ENCODE measurements at places on chromosomes 7 and 10.

GRCh38 chr7:115962340-115962739 lies 68.2 kb downstream of the TFEC start:
- no peak for DNase-seq

- DNase-seq, result no peak
Measured at GRCh38 chr10:126012485-126012884, 116.1 kb downstream of the FANK1 start.

- DNase-seq, result no peak
Measured at GRCh38 chr7:80859272-80859970, 59.4 kb downstream of the SEMA3C start.

GRCh38 chr7:16693601-16694318 lies 47.8 kb downstream of the BZW2 start:
- no peak for DNase-seq

DNA sequence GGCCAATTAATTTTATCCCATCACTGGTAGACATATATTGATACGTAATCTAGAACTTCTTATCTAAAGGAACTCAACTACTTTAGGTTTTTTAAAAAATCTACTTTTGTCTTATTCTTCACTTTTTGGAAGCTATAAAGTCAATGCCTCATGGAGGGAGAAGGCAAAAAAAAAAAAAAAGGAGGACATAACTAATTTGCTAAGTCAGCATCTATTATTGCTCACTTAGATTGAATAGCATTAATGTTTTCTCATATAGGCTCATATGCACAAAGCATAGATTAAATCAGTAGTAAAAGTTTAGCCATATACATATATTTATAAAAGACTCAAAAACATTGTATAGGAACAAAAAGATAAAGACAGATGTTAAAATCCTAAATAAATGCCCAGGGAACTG lies 179.3 kb upstream of the DGKB start:
- no peak for DNase-seq

DNA sequence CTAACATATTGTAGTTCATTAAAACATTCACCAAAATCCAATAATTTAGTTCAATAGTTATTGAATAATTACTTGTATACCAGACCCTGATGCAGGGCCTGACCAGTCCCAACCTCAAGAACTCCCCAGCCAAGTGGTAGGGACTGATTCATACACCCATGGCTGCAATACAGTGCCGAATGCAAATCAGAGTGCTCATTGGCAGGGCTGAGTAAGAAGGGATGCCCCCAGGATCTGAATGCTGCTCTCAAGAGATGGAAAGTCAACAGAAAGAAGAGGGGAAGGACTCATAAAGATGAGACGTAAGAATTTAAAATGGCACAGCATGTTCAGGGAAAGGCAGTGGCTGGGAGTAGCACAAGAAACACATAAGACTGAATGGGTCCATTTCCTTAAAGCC lies 29.9 kb downstream of the ZNF438 start:
- DNase-seq, result no peak

GRCh38 chr10:6401558-6402348 lies 178.3 kb downstream of the PRKCQ start:
- peak; percentile 52 for DNase-seq

DNA sequence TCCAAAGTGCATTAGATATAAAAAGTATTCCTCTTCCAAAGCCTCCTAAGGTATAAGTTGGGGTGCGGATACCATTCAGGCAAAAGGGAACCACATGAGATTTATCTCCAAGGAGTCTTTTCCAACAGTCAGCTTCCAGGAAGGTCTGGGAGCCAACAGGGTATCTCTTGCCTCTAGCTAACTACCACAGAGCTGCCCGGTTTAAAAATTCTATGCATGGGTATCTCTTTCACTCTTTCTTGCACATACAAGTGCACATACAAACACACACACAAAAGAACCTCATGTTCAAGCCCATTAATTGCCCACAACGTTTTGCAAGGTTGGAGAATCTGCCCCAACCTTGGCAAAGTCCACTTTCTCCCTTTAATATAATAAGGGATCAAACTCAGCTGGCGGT lies 80.7 kb downstream of the CDK6 start:
- DNase-seq, result no peak

DNA sequence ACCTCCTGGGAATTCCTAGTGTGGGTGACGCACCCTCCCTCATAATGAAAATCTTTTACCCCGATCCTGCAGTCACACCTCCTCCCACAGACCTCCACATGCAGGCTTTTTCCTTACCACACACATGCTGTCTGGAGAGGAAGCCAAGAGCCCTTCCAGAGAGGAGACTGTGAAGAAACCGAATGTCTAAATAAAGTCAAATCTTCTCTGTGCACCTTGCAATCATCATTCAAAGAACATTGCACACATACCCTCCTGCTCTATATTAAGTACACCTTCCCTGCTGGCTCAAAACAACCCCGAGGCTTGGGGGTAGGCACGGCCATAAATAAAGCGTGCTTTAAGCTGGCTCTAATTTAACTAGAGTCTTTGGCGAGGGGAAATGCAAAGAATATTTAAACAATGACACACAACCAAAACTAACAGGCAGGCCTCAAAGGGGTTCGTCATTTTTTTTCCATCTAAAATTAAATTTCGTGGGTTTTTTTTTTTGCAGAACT lies 34.9 kb downstream of the CALML3 start:
- DNase-seq, result no peak

- no peak for DNase-seq
Measured at GRCh38 chr7:38396852-38397251, 123.4 kb upstream of the TARP start.

DNA sequence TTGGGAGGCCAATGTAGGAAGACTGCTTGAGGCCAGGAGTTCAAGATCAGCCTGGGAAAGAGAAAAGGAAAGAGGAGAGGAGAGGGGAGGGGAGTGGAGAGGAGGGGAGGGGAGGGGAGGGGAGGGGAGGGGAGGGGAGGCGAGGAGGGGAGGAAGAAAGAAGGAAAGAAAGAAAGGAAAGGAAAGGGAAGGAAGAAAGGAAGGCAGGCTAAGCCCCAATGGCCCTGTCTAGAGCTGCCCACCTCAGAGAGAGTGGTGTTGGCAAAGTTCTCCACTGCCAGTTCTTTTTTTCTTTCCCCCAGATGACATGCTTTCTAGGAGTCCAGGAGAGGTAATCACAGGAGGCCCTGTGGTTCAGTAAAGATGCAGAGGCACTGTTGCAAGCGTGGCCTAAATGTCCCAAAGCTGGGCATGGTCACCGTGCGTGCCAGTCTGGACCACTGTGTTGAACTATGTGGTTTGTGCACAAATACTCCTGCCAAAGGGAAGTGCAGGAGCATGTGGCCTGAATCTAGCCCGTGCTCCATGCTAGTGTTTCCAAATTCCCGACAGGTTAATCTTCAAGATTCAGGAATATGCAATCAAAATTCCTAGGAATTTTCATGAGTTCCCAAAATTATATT lies 39.7 kb downstream of the ODAD2 start:
- no peak for DNase-seq

DNA sequence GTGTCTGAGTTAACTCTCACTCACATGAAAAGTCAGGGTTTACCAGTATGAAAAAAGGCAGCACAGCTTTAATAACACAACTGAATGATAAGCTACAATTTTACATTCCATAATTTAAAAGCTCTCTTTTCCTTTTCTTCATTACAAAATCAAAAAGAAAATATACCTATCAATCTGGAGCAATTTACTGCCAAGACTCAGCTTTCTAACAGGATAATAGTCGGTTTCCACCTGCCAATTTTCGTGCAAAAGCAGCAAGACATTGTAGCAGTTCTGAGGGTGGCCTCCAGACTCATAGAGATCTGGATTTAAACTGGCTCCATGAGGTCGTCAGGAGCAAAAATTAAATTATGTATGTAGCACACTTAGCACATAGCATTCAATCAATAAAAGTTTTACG lies 191.0 kb downstream of the GLI3 start:
- DNase-seq, result no peak

- DNase-seq, result no peak
Measured at GRCh38 chr10:61655335-61655851, 7.3 kb upstream of the CABCOCO1 start.

DNA sequence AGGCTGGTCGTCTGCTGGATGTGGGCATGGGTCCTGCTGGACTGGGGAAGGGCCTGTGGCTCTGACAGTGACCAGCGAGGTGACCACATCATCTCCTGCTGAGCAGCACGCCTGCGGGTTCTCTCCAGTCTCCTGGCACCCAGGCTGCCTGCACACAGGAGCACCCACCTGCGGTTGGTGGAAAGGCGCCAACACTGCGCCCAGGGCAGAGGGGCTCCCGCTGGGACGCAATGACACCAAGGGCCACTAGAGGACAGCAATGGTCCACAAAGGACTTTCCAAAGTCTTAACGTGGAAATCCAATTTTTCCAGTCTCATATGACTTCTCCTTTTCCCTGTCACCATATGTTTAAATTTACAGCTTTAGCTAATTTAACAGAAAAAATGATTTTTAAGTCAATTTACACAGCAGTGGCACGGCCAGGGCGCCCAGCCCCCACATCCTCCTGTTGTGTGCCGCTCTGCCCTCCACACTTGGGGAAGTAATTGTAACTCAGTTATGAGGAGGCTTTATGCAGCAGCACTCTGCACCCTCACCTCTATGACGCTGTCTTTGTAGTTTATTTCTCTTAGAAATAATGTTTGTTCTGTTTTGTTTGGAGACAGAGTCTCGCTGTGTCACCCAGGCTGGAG lies 38.1 kb downstream of the CFAP46 start:
- DNase-seq, result peak; percentile 40

DNA sequence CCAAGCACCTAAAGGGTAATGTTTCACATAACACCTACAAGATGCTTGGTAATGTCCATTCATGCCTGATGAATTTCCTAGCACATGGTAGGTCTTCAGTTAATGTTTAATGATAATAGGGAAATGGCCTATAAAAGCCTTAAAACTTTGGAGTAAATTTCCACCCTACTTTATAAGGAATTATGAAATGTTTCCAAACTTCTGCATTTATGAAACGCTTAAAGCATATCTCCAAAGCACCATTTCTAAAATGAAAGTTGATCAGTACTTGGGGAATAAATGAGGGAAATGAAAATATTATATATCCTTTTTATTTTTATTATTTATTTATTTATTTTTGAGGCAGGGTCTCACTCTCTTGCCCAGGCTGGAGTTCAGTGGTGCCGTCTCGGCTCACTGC lies 51.8 kb downstream of the INPP5F start:
- no peak for DNase-seq

GRCh38 chr10:87605628-87606251 lies 53.9 kb upstream of the PAPSS2 start:
- no peak for DNase-seq

DNA sequence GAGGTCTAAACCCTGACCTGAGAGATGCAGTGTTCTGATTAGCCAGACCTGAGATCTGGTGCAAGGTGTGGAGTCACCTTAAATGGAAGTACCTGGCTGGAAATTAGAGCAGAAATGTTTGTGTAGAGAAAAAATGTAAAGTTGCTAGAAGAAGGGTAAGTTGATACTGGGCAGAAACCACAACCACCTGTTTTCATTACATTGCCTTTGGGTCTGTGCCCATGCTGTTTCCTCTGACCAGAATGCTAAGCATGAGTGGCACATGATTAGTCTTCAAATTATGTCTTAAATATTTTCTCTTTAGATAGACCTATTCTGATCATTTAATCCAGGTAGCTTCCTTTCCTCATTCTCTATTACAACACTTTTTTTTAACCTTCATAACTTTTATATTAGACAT lies 69.0 kb downstream of the CASD1 start:
- no peak for DNase-seq

DNA sequence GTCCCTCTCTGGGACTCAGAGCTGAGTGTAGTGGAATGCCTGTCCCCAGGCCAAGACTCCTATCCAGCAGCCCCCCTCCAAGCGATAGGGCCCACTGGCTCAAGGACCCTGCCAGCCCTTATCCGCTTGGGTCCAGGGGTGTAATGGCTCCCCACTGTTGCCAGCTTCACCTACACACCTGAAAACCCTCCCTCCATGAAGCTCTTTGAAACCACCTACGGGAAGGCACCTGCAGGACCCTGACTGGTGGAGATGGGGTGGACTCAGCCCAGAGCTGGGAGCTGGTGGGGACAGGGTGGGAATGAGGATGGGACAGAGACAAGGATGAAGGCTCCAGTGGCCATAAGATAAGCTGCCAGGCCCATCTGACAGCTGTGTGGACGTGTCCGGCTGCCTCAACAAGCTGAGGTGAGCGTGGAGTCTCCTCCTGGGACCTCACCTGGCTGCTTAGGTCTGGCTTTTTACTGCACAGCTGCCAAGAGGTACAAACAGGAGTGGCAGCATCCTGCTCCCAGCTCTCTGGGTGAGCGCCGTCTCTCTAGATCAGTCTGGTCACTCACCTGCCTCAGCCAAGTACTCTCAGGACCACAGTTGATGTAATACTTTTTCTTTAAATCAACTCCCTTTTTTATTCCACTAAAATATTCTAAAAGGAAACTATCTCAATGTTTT lies 41.9 kb downstream of the DRGX start:
- no peak for DNase-seq

DNA sequence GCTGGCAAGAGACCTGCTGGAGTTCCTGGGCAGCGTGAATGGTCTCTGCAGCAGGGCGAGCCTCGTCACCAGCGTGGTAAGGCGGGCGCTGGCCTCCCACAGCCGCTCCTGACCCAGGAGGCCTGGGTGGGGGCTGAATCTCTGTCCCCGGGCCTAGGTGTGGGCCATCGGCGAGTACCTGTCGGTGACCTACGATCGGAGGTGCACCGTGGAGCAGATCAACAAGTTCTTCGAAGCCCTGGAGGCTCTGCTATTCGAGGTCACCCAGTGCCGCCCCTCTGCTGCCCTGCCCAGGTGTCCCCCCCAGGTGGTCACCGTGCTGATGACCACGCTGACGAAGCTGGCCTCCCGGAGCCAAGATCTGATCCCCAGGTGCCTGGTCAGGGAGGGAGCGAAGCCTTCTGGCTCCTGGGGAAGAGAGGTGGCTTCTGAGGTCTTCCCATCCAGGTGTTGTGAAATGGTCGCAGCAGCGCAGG lies 15.1 kb downstream of the AP5Z1 start:
- no peak for DNase-seq

- DNase-seq, result no peak
Measured at GRCh38 chr10:121033366-121033765, 182.2 kb downstream of the WDR11 start.

DNA sequence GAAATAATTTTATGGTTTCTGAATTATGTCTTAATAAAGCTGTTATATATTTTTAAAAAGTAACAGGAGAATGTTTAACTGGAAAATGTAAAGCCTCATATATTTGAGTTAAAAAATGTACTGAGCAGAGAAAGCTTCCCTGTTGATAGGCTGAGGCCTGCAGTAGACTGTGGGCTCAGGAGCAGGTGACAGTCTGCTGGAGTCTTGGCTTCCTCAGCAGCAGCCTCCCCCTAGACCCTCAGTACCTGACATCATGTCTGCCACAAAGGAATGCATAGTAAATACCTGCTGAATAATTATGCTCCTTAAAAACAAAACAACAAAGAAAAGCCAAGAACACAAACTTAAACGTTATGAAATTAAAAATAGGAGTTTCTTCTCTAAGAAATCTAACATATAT lies 73.9 kb upstream of the NOBOX start:
- no peak for DNase-seq

- DNase-seq, result no peak
Measured at GRCh38 chr10:20170661-20171060, 354.4 kb downstream of the PLXDC2 start.

DNA sequence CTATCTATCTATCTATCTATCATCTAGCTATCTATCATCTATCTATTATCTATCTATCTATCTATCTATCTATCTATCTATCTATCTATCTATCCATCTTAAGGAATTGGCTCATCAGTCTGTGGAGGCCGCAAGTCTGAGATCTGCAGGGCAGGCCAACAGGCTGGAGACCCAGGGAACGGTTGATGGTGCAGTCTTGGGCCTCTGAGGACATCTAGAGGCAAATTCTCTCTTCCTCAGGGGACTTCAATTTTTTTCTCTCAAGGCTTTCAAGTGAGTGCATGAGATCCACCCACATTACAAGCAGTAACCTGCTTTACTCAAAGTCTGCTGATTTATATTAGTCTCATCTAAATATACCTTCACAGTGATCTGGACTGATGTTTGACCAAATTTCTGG lies 197.0 kb downstream of the GLRX3 start:
- no peak for DNase-seq

All from activated naive CD4-positive, alpha-beta T cell treated with anti-CD3 and anti-CD28 coated beads, Interleukin-2, amount 50 U/mL, for 16 hours (primary cell).